Osteocyte (in vitro differentiated cells): ENCODE measurements at places on chromosomes 11 and 22. TPM values are rescaled to one million over a fixed set of nuclear protein-coding genes. Genes with fewer than 3 reads are reported as not detected.
A peak's percentile ranks its signal among the peaks of the same experiment; 100 is the strongest.

DNA sequence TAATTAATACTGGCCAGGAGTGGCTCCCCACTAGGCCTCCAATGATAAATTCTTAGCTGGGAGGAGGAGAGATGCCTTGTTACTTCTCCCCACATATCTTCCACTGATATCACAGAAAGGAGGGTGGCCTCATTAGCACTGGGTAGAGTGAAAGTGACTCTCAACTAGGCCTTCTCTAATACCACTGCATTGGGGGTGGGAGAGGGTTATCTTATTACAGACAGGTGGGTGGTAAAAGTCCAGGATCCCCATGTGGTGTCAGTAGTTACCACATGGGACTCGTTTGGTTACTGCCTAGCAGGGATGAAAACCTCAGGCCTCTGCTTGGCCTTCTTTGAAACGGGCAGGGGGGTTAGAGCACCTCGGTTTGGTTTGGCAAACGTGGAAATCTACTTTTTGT is 167.3 kb downstream of the UVRAG start:
- no peaks in the 10 kb centered on the region for H3K27me3 ChIP-seq
- H3K4me1 ChIP-seq = peaks cover 11% of the 10 kb centered on the region
- H3K36me3 ChIP-seq = peaks cover 32% of the 10 kb centered on the region

DNA sequence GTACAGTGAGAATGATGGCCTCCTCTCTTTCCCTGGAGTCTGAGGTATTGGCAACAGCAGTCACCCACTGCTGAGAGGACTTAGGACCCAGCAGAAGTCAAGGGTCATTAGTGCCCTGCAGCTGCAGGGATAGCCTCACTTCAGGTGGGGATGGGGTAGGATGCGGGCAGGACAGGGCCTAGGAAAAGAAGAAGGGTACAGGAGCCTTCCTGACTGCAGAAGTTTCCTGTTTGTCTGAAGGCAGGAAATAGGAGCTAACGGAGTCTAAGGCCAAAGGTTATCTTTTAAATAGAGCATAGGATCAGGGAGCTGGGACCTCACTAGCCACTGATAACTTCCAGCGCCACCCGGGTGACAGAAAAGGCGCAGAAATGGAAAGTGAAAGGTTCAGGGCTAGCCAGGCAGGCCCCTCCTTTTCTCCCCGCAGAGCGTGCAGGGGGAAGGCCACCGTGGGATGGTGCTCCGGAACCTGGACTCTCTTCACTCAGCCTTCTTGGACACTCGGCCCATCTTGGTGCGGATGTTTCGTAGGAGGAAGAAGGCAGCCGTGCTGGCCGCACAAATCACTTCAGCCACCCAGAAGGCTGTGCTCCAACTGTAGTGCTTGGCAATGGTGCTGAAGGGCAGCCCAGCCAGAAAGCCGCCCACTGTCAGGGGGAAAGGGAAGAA is 6.0 kb downstream of the TRAPPC4 start:
- no peak overlapping the region for H3K4me3 ChIP-seq
- H3K4me1 ChIP-seq = peaks cover 27% of the 10 kb centered on the region
- no peaks in the 10 kb centered on the region for H3K27me3 ChIP-seq
- DNase-seq = no peak
- H3K36me3 ChIP-seq = peaks cover 21% of the 10 kb centered on the region

GRCh38 chr11:120985718-120986569 is 38.0 kb upstream of the TBCEL start:
- no peak overlapping the region for H3K27ac ChIP-seq
- peak overlapping the region; percentile 61 for H3K4me3 ChIP-seq
- peaks cover 36% of the 10 kb centered on the region for H3K27me3 ChIP-seq
- H3K4me1 ChIP-seq = peaks cover 6% of the 10 kb centered on the region

- no peak overlapping the region for H3K27ac ChIP-seq
- H3K4me3 ChIP-seq = no peak overlapping the region
- no peak for DNase-seq
- no peaks in the 10 kb centered on the region for H3K36me3 ChIP-seq
- H3K27me3 ChIP-seq = peaks cover 48% of the 10 kb centered on the region
These were observed 7.6 kb upstream of the NDUFV1 start for GRCh38 chr11:67599149-67599548.

DNA sequence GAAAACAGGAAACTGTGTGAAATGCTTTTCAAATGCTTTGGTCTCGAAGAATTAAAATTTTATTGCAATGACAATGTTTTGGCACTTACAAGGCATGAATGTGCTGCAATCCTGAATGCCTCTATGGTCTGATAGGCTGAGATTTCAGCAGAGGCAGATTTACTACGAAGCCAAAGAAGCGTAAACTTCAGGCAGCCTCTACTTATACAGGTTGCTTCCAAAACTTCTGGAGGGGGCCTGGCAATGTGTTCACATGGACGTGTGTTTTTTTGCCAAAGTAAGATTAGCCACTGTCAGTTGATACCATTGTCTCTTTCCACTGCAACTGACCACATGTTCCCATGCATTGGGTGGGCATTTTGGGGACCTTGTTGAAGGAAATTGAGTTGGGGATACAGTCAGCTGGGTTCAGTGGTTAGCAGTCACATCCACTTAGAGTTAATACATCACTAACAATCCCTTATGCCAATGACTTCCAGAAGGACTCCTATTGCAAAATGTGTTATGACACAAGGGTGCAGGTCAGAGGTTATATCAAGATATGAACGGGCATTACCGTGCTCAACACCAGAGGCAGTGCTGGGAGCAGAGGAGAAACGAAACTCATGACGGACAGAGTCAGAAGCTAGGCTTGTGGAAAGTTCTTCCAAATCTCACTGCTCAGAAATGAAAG is 48.8 kb downstream of the ABTB2 start:
- DNase-seq = no peak
- H3K4me1 ChIP-seq = peaks cover 2% of the 10 kb centered on the region
- H3K27ac ChIP-seq = no peak overlapping the region
- peaks cover 13% of the 10 kb centered on the region for H3K27me3 ChIP-seq

DNA sequence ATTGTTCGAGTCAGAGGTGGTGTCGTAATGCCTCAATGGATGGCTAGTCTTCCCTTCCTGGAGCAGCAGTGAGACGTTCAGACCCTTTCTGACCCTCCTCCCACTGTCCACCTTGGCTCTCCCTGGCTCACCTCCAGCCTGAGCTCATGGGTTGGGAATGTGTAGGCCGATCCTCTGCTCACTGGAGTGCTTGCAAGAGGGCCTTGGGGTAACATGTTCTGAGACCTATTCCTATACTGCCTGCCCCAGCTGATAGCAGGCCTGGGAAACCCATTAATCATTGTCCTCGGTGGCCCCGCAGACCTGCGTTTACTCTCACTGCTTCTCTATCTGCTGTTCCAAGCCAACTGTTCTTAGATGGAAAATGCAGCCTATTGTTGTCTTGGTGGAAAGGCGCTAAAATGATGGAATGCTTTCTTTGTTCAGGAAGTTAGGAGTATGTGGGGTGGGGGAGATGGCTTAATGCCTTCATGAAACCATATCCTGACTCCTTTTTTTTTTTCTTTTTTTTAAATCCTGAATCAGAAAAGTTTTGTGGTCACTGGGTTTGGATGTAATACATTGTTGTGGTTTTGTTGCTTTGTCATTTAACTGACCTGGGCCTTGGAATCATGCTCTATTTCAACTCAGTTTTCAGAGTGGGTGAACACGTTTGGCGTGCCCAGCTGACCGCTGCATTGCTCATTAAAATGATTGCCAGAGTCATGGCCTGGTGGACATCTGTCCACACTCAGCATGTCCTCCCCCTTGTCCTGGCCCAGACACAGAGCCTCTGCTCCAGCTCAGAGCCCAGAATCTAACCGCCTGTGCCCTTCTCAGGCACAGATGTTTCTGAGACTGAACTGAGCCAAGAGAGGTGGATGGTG is 72.5 kb downstream of the MICAL2 start:
- no peak for DNase-seq
- no peaks in the 10 kb centered on the region for H3K36me3 ChIP-seq
- peak overlapping the region; percentile 59 for H3K27ac ChIP-seq
- H3K27me3 ChIP-seq = no peaks in the 10 kb centered on the region

- H3K27me3 ChIP-seq = no peaks in the 10 kb centered on the region
- no peak for DNase-seq
- H3K27ac ChIP-seq = no peak overlapping the region
- peaks cover 2% of the 10 kb centered on the region for H3K4me1 ChIP-seq
These were observed 31.9 kb upstream of the FAM181B start for GRCh38 chr11:82765466-82766034.

GRCh38 chr11:122863704-122864326 is 18.7 kb upstream of the JHY start:
- H3K4me1 ChIP-seq = peaks cover 2% of the 10 kb centered on the region
- no peaks in the 10 kb centered on the region for H3K36me3 ChIP-seq
- no peak overlapping the region for H3K4me3 ChIP-seq
- peaks cover 28% of the 10 kb centered on the region for H3K27me3 ChIP-seq

- no peak for DNase-seq
- H3K27ac ChIP-seq = no peak overlapping the region
- peaks cover 10% of the 10 kb centered on the region for H3K4me1 ChIP-seq
- no peak overlapping the region for H3K4me3 ChIP-seq
- no peaks in the 10 kb centered on the region for H3K27me3 ChIP-seq
These were observed 2.6 kb downstream of the ACER3 start for GRCh38 chr11:76863196-76863777.

GRCh38 chr11:92154110-92154509 is 70.5 kb upstream of the FAT3 start:
- no peak for DNase-seq
- H3K27ac ChIP-seq = no peak overlapping the region
- no peaks in the 10 kb centered on the region for H3K36me3 ChIP-seq
- peaks cover 17% of the 10 kb centered on the region for H3K27me3 ChIP-seq
- H3K4me1 ChIP-seq = no peaks in the 10 kb centered on the region

DNA sequence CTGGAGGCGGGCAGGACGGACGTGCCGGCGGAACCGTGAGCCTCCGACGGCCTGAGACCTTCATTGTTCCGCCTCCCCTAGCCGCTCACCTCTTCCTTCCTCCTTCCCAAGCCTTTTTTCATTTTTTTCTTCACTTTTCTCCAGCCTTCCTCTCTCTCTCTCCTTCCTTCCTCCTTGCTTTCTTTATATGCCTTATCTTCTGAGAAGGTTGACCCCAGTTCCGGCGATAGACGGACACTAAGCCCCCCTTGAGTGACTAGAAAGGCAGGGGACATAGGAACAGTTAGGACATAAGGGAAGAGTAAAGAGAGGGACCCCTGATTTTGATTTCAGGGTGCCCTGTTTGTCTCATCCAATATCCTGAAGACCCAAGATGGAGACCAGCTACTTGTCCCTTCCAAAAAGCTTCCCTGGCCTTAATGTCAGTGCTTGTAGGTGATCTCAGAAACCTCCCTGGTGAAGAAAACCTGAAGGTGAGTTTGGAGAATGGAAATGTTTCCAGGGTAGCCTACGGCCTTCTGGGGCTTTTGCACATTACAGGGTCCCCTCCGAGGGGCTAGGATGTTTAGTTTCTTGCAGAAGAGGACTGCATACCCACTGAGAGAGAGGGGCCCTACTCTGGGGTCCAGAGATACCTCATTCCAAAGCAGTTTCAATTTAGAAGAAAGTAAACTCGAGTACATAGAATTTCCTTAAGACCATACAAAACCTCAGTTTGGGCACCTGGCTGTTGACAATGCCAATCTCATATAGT is 3.5 kb downstream of the ADM start:
- peak overlapping the region; percentile 99 for H3K4me3 ChIP-seq
- peaks cover 32% of the 10 kb centered on the region for H3K4me1 ChIP-seq
- peak overlapping the region; percentile 100 for H3K27ac ChIP-seq
- no peak for DNase-seq
- peaks cover 27% of the 10 kb centered on the region for H3K36me3 ChIP-seq

- peak overlapping the region; percentile 72 for H3K27ac ChIP-seq
- H3K27me3 ChIP-seq = no peaks in the 10 kb centered on the region
- no peak overlapping the region for H3K4me3 ChIP-seq
- H3K36me3 ChIP-seq = peaks cover 30% of the 10 kb centered on the region
These were observed 94.9 kb downstream of the ETS1 start for GRCh38 chr11:128492461-128492860.

- peaks cover 6% of the 10 kb centered on the region for H3K4me1 ChIP-seq
- H3K27me3 ChIP-seq = peaks cover 10% of the 10 kb centered on the region
- H3K27ac ChIP-seq = no peak overlapping the region
- no peaks in the 10 kb centered on the region for H3K36me3 ChIP-seq
These were observed 39.3 kb upstream of the SORL1 start for GRCh38 chr11:121412711-121413415.

GRCh38 chr11:6576471-6577373 is 26.7 kb downstream of the RRP8 start:
- H3K4me1 ChIP-seq = peaks cover 16% of the 10 kb centered on the region
- peak; percentile 44 for DNase-seq
- H3K4me3 ChIP-seq = no peak overlapping the region
- H3K27ac ChIP-seq = no peak overlapping the region
- no peaks in the 10 kb centered on the region for H3K27me3 ChIP-seq

- DNase-seq = no peak
- H3K4me3 ChIP-seq = no peak overlapping the region
- H3K36me3 ChIP-seq = no peaks in the 10 kb centered on the region
These were observed 63.3 kb upstream of the BMAL1 start for GRCh38 chr11:13214276-13214675.

- no peaks in the 10 kb centered on the region for H3K36me3 ChIP-seq
- H3K4me1 ChIP-seq = peaks cover 35% of the 10 kb centered on the region
- no peak overlapping the region for H3K27ac ChIP-seq
- H3K27me3 ChIP-seq = no peaks in the 10 kb centered on the region
These were observed 47.3 kb downstream of the IGF2 start for GRCh38 chr11:2091786-2092463.

DNA sequence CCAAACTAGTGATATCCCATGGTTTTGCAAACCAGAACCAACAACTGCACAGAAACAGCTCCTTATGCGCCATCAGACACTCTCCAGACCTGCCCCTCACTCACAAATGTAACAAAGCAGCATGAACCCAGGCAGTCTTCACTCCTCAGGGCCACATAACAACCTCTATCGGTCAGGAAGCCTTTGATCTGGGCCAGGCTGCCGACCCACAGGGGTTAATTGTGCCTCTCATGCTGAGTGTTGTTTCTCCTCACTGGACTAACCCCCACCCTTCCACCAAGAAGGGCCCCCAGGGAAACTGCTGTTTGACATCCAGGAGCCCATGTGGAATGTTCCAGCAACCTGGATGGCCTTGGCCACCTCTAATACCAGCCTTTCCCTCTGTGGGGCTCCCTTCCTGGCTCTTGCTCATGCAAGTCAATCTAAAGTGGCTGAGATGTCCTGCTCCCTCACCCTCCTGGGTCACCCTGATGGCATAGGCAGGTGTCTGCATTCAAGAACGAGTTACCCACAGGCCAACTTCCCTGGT is 7.9 kb upstream of the RGL4 start:
- DNase-seq = no peak
- H3K36me3 ChIP-seq = peaks cover 20% of the 10 kb centered on the region
- no peaks in the 10 kb centered on the region for H3K4me1 ChIP-seq
- H3K27ac ChIP-seq = no peak overlapping the region

The ALX4 gene
- not detected in 2 replicates for total RNA-seq

The PLA2G3 gene
- total RNA-seq = 0.13 TPM in 1 of 2 replicates, not detected in the other

The RIN1 gene
- total RNA-seq = 21.0 and 23.6 TPM in 2 replicates

The TAF10 gene
- 93.4 and 100 TPM in 2 replicates for total RNA-seq

The H19 gene
- total RNA-seq = 1,569 and 1,806 TPM in 2 replicates

The MN1 gene
- total RNA-seq = 145 and 153 TPM in 2 replicates

The SYT13 gene
- total RNA-seq = 0.13 TPM in 1 of 2 replicates, not detected in the other

The FGF3 gene
- 2.3 and 2.5 TPM in 2 replicates for total RNA-seq

The PARVA gene
- total RNA-seq = 144 and 148 TPM in 2 replicates

The CRYBB3 gene
- total RNA-seq = not detected in 2 replicates

The LRRC4C gene
- 0.16 TPM in 2 replicates for total RNA-seq

The ISX gene
- not detected in 2 replicates for total RNA-seq
